ENCODE measurements at places on chromosomes 4 and X. TPM values are rescaled to one million over a fixed set of nuclear protein-coding genes. Genes with fewer than 3 reads are reported as not detected.

DNA sequence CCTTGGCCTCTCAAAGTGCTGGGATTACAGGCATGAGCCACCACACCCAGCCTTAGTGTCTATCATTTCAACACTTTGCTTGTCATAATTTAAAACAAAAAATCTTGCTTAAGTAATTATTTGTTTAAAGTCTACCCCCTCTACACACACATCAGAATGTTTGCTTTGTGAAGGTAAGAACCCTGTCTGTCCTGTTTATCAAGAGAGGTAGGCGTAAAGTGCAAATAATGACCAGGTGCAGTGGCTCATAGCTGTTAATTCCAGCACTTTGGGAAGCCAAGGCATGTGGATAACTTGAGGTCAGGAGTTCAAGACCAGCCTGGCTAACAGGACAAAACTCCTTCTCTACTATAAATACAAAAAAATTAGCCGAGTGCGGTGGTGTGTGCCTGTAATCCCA lies 326.7 kb upstream of the CLNK start:
- H3K27ac ChIP-seq, result no peak overlapping the region
- H3K36me3 ChIP-seq, result no peaks in the 10 kb centered on the region
- no peak for DNase-seq
- H3K4me3 ChIP-seq, result no peak overlapping the region
- no peaks in the 10 kb centered on the region for H3K27me3 ChIP-seq

- H3K4me3 ChIP-seq, result no peak overlapping the region
- H3K4me1 ChIP-seq, result no peaks in the 10 kb centered on the region
- no peak overlapping the region for H3K27ac ChIP-seq
Observed at GRCh38 chr4:163755013-163755412, 260.5 kb downstream of the TMA16 start.

DNA sequence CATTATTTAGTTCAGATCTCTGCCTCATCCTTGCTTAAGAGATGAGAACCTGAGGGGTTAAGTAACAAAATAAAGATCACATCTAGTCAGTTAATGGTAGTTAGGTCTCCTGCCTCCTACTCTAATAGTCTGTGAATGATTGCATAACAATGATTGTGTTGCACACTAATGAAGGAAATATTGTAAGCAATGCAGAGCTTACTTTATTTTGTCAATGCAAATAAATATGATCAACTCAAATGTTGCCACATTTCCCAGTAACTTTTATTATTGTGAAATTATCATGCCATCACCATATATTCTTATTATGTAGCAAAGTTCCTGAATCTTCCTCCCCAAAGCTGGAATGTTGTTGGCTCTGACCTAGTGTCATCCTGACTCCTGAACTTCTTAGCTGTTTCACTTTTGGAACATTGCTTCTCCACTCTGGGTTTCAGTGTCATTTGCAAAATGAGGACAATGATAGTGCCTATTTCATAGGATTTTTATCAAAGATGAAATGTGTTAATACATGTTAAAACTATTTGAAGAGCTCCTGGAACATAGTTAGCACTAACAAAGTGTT lies 17.0 kb upstream of the GABRA4 start:
- H3K27me3 ChIP-seq, result no peaks in the 10 kb centered on the region
- H3K4me1 ChIP-seq, result no peaks in the 10 kb centered on the region
- no peak overlapping the region for H3K27ac ChIP-seq
- DNase-seq, result no peak
- H3K4me3 ChIP-seq, result no peak overlapping the region

DNA sequence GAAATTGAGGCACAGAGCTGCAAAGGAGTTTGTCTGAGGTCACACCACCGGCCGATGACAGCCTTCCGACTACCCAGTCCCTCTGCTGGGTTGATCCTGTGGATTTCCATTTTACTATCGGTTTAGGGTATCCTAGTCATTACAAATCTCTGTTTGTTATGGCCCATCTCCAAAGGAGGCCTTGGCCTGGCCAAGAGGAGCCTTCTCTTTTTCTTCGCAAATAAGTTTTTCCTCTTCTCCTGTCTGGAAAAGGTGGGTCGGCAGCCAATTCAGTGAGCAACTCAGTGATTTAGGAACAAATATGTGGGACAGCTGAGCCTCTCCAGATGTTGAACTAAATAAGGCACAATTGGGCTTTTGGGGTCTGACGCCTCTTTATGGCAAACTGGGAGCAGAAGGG lies 169.2 kb upstream of the RBPJ start:
- H3K36me3 ChIP-seq, result no peaks in the 10 kb centered on the region
- H3K27ac ChIP-seq, result no peak overlapping the region
- no peak for DNase-seq
- H3K4me1 ChIP-seq, result no peaks in the 10 kb centered on the region
- no peak overlapping the region for H3K4me3 ChIP-seq

- no peak overlapping the region for H3K27ac ChIP-seq
- no peak overlapping the region for H3K4me3 ChIP-seq
- DNase-seq, result no peak
- H3K36me3 ChIP-seq, result no peaks in the 10 kb centered on the region
- H3K27me3 ChIP-seq, result no peaks in the 10 kb centered on the region
Observed at GRCh38 chr4:24809815-24810405, 14.5 kb downstream of the SOD3 start.

GRCh38 chrX:50152456-50152855 lies 48.4 kb downstream of the AKAP4 start:
- no peak overlapping the region for H3K27ac ChIP-seq
- no peaks in the 10 kb centered on the region for H3K4me1 ChIP-seq
- H3K27me3 ChIP-seq, result no peaks in the 10 kb centered on the region
- no peaks in the 10 kb centered on the region for H3K36me3 ChIP-seq
- DNase-seq, result no peak
- no peak overlapping the region for H3K4me3 ChIP-seq

- no peak overlapping the region for H3K4me3 ChIP-seq
- no peak overlapping the region for H3K27ac ChIP-seq
- DNase-seq, result no peak
- H3K4me1 ChIP-seq, result no peaks in the 10 kb centered on the region
- H3K36me3 ChIP-seq, result no peaks in the 10 kb centered on the region
- no peaks in the 10 kb centered on the region for H3K27me3 ChIP-seq
Observed at GRCh38 chr4:93217431-93217830, 611.1 kb upstream of the ATOH1 start.

GRCh38 chr4:80072228-80072743 lies 743 bp downstream of the ANTXR2 start:
- DNase-seq, result peak; percentile 13
- H3K27ac ChIP-seq, result peak overlapping the region; percentile 91
- H3K27me3 ChIP-seq, result no peaks in the 10 kb centered on the region

DNA sequence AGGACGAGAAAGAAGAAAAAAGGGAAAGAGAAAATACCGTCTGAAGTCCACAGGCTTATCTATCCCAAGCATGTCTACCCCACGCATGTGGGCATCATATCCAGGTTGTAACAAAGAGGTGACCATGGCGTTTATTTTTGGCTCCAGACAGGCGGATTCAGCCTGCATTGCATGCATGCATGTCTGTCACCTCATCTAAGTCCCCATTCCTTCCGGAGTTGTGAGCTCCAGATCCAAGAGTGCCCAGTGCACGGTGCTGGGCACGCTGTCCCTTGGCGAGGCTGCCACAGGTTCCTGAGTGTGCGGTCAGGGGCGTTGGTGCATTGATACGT lies 905 bp upstream of the GALNTL6 start:
- peaks cover 23% of the 10 kb centered on the region for H3K27me3 ChIP-seq
- peaks cover 4% of the 10 kb centered on the region for H3K4me1 ChIP-seq
- H3K4me3 ChIP-seq, result no peak overlapping the region
- no peak overlapping the region for H3K27ac ChIP-seq

DNA sequence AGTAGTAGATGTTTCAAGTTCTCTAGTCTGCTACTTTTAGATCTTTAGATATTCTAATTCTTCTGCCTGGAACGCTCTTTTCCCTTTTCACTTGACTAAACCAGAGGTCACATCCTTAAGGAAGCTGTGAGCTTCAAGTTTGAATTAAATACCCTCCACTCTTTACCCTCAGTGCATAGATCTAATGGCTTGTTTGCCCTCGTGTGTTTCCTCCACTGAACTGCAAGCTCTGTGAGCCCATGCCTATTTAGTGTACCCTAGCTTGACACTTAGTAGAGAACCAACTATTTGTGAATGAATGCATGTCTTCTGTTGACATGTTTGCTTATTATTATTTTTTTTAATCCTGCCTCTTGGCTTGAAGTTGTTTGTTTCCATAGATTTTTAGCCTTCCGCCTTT lies 138.3 kb downstream of the PDE5A start:
- peaks cover 8% of the 10 kb centered on the region for H3K36me3 ChIP-seq
- no peak overlapping the region for H3K27ac ChIP-seq
- no peak for DNase-seq
- no peaks in the 10 kb centered on the region for H3K27me3 ChIP-seq
- H3K4me1 ChIP-seq, result no peaks in the 10 kb centered on the region
- H3K4me3 ChIP-seq, result no peak overlapping the region

DNA sequence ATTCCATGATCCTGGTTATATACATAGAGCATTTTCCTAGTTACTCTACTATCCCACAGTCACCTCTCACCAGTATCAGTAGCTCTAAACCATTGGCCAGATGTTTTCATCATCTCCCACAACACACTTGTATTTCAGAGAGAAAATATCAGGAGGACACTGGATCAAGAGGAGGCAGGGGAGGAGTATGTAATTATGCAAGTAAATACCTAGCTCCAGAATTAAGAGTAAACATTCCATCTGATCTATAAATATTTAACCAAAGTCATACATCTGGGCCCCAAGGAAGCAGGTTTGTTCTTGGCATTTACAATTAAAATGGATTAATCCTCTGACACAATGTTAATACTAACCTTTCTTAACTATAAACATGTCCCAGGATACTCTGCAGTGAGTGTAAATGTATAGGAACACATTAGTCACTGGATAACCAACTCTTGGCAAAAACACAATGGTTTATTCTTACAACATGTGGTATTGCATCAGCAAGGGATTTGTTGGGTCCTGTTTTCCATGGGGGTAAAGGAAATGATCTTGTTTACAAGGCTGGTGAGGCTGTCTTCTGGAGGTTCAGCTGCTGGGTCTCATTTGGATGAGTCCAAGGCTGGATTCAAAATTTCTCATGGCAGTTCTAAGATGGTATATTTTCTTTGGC lies 170.1 kb downstream of the ATG4A start:
- H3K4me1 ChIP-seq, result no peaks in the 10 kb centered on the region
- no peak for DNase-seq
- H3K4me3 ChIP-seq, result no peak overlapping the region

GRCh38 chrX:123869488-123869887 lies 9.6 kb downstream of the XIAP start:
- no peaks in the 10 kb centered on the region for H3K27me3 ChIP-seq
- DNase-seq, result no peak
- H3K4me3 ChIP-seq, result no peak overlapping the region
- H3K27ac ChIP-seq, result no peak overlapping the region
- no peaks in the 10 kb centered on the region for H3K4me1 ChIP-seq

DNA sequence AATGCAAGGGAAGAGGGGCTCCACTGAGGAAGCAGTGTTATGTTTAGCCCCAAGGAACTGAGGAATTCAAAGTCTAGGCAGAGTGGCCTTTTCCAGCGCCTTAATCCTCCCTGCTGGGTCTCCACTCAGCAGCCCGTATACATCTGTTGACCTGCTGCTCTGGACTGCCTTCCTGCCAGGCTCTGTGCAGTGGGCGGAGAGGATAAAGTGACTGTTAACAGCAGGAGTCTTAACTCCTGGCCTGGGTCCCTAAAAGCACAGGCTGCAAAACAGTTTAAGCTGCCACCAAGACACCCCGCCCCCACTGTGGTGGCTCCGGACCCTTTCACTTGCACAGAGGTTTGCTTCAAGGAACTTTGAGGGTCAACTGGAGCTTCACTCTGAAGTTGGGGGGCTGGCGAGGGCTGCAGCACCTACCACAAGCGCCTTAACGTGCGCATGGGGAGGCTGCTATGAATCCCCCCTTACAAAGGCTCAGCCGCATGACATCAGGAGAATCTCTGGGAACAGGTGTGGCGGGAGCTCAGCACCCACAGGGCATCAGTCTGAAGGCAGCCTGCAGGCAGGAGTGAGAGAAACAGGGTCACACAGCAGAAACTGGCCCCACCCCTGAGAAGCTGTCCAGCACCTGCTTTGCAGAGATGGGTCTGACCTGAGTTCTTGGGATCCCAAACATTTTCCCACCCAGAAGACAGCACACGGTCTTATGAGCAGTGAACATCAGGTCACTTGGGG lies 358.2 kb upstream of the GATB start:
- H3K27ac ChIP-seq, result peak overlapping the region; percentile 20
- H3K27me3 ChIP-seq, result no peaks in the 10 kb centered on the region
- no peak overlapping the region for H3K4me3 ChIP-seq
- peaks cover 54% of the 10 kb centered on the region for H3K4me1 ChIP-seq
- H3K36me3 ChIP-seq, result no peaks in the 10 kb centered on the region
- no peak for DNase-seq

DNA sequence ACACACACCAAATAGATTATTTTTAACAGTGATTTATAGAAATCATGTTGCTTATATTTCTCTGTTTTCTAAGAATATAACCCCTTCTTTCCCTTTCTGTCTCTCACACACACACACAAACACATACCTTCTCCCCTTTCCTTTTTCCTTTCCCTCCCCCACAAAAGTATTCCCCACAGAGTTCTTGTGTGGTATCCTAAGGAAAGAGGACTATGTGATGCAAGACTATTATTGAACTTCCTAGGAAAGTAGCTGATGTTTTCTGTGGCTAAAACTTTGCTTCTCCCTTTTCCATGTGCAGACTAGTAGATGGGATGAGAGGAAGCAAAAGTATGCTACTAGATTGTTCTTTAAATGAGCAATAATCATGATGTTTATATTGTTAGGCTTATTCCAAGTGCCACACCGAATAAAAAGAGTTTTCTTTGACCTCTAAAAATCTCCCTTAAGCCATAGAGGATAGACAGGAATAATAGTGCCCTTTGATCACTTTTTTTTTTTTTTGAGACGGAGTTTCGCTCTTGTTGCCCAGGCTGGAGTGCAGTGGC lies 38.7 kb downstream of the CPEB2 start:
- no peak for DNase-seq
- H3K36me3 ChIP-seq, result no peaks in the 10 kb centered on the region
- H3K4me1 ChIP-seq, result no peaks in the 10 kb centered on the region
- no peaks in the 10 kb centered on the region for H3K27me3 ChIP-seq
- no peak overlapping the region for H3K4me3 ChIP-seq

GRCh38 chr4:76558396-76559235 lies 123.6 kb downstream of the SHROOM3 start:
- no peaks in the 10 kb centered on the region for H3K27me3 ChIP-seq
- no peaks in the 10 kb centered on the region for H3K4me1 ChIP-seq
- no peak overlapping the region for H3K4me3 ChIP-seq
- H3K36me3 ChIP-seq, result no peaks in the 10 kb centered on the region
- no peak for DNase-seq

- no peaks in the 10 kb centered on the region for H3K36me3 ChIP-seq
- H3K4me3 ChIP-seq, result no peak overlapping the region
- no peak for DNase-seq
- peaks cover 2% of the 10 kb centered on the region for H3K4me1 ChIP-seq
- H3K27ac ChIP-seq, result no peak overlapping the region
Observed at GRCh38 chr4:80362578-80363181, 27.1 kb downstream of the CFAP299 start.

- no peak overlapping the region for H3K4me3 ChIP-seq
- no peaks in the 10 kb centered on the region for H3K36me3 ChIP-seq
- H3K27me3 ChIP-seq, result no peaks in the 10 kb centered on the region
- no peak overlapping the region for H3K27ac ChIP-seq
- DNase-seq, result no peak
Observed at GRCh38 chrX:94942603-94943002, 1268.6 kb downstream of the FAM133A start.

BMX gene
- total RNA-seq, result 0.57 TPM

WNK3 gene
- total RNA-seq, result 1.9 TPM

SMARCAD1 gene
- 45.0 TPM for total RNA-seq

UGT2B15 gene
- total RNA-seq, result 0.05 TPM

ACTRT1 gene
- not detected for total RNA-seq

HTN3 gene
- 0.28 TPM for total RNA-seq

RIPPLY1 gene
- not detected for total RNA-seq

BEX2 gene
- 26.1 TPM for total RNA-seq

THAP9 gene
- 7.2 TPM for total RNA-seq

SMIM10L2A gene
- total RNA-seq, result 0.52 TPM
